Activated CD4-positive, alpha-beta T cell treated with anti-CD3 and anti-CD28 coated beads, Interleukin-2, Interleukin-4, amounts not matched to agents 100 ng/mL and 50 ng/mL, durations not matched to agents 16 hours and 8 hours (primary cell): ENCODE measurements at places on chromosomes 1 and 21.

DNA sequence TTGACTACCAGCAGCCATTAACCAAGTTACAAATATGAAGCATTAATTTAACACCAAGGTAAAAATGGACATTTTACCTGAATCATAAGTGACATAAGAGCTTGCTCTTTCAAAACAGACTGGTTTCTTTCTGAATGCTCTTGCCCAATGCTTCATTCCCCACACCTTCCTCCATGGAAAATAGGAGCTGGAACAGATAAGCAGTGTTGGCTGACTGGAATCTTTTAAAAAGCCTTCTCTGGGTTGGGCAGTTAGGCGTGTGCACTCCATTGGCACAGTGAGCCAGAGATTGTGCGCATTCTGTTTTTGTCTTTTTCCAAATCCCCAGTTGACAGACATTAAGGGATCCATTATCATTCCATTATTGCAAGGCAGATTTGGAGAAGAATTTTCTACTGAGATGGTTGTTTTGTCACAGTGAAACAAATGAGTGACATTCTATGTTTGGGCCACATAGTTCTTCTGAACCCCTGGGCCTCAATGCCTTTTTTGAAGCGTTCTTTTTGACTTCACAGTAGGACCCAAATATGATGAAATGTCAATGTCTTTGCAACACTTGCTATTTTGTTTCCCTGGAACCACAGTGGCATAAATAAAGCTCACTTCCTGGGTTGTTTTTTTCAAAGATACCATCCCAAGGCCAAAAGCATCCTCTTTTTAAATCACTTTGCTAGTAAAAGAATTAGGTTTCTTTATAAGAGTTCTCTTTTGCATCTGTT, 32.3 kb downstream of the LRRC8B start:
- DNase-seq, result no peak

GRCh38 chr21:42781971-42782722, 97.2 kb downstream of the WDR4 start:
- no peak for DNase-seq

GRCh38 chr1:43847290-43847689, 86.3 kb upstream of the ARTN start:
- no peak for DNase-seq

DNA sequence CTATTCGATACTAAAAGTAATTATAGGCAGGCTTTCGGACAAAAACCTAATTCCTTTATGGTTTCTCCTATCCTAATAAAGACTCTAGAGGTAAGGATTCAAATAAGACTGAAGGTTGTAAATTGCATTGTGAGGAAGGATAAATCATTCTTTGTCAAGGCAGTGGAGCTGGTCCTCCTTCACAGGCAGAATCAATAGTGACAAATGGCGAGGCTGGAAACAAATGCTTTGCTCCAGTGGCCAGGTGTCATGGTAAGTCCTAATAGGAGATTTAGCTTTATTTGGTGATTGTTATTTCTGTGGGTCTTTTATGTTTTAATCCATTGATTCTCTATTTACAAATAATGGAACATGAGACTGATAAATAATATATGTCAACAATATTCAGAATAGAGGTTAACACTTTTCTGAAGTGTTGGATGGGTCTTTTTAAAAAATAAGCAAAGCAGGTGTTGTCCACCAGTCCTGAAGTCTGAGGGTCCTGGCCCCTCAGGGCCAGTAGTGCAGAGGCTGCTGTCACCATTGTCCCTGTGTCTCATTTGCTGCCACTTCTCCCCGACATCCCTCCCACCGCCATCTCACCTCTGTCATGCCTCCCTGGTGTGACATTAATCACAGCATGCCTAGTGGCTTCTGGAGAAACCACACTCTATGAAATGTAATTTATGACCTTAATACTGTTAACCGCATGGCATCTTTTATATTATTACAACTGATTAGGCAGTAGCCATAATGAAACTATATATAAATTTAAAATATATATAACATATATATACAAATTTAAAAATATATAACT, 120.9 kb upstream of the MAGI3 start:
- no peak for DNase-seq

- DNase-seq, result no peak
These were observed 1392.0 kb upstream of the PRMT6 start for GRCh38 chr1:105664495-105664894.

GRCh38 chr1:219927298-219927955, 930 bp downstream of the SLC30A10 start:
- DNase-seq, result no peak

- no peak for DNase-seq
These were observed 1.5 kb upstream of the MAP1LC3C start for GRCh38 chr1:242000434-242000833.

DNA sequence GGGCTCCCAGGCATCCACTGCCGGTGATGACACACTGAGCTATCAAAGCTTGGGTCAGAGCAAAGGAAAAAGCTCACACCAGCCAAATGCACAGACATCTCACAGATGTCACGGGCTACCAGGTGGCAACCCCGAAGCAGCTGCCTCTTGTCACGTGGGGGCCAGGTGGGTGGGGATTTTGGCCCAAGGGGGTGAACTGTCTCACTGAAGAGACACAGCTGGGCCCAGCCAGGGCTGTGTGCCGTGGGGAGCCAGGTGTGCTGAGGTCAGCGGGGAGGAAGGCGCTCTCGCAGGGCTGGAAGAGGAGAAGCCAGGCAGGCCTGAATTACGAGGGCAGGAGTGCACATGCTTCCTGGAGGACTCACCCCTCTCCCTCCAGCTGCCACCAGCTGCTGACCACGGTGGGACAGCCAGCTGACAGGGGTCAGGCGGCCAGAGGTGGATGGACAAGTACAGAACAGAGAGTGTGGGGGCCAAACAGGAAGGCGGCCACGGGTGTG, 32.4 kb downstream of the KCNN3 start:
- DNase-seq, result no peak
